ENCODE measurements at places on chromosomes 2 and 18.

- no peak for DNase-seq
These were observed 455.7 kb downstream of the ARHGAP15 start for GRCh38 chr2:143584936-143585335.

DNA sequence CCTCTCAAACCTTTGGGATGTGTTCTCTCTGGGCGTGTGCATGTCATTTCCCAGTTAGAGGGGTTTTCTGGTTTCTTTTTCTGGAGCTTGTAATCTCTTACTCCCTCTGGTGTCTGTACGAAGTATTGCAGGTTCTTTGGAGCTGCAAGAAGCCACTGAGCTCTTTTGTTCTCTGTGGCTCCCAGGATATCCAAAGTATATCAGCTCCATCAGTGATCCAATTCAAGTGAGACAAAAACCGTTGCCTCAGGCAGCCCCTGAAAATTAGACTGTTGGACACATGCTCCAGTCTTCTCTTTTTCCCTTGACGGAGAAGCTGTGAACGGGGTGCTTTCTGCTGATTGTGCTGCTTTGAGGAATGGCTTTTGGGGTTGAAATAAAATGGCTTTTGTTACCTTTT, 59.0 kb upstream of the LDLRAD4 start:
- peak; percentile 66 for DNase-seq

- DNase-seq: no peak
These were observed 1185.2 kb upstream of the CELF4 start for GRCh38 chr18:38750751-38751150.

DNA sequence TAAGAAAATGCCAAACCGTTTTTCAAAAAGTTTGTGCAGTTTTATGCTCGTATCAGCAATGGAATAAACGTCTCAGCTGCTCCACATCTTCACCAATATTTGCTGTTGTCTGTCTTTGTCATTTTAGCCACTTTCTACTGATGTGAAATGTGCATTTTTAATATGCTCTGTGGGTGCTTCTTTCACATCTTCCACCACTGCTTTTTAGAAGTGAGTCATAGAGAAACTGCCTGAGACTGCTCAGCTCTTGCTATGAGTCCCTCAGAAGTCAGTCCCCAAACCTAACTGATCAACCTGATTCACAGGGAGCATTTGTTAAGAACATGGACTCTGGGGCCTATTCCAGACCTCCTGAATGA, 41.0 kb upstream of the EPC2 start:
- no peak for DNase-seq

GRCh38 chr18:3120356-3120755, 99.4 kb downstream of the MYOM1 start:
- no peak for DNase-seq

All from CD4-positive, alpha-beta T cell treated with Interleukin-4 for 4 hours (primary cell).